Stimulated activated naive CD8-positive, alpha-beta T cell treated with anti-CD3 and anti-CD28 coated beads, Interleukin-15, amount 100 ng/mL, for 72 hours (primary cell): ENCODE measurements at places on chromosomes 2 and 18.

GRCh38 chr2:144259332-144259731 is 260.6 kb downstream of the ZEB2 start:
- DNase-seq, result no peak

GRCh38 chr2:184527058-184527457 is 71.3 kb upstream of the ZNF804A start:
- no peak for DNase-seq

- DNase-seq, result no peak
These were observed 113.0 kb upstream of the NEDD4L start for GRCh38 chr18:57931038-57931437.

DNA sequence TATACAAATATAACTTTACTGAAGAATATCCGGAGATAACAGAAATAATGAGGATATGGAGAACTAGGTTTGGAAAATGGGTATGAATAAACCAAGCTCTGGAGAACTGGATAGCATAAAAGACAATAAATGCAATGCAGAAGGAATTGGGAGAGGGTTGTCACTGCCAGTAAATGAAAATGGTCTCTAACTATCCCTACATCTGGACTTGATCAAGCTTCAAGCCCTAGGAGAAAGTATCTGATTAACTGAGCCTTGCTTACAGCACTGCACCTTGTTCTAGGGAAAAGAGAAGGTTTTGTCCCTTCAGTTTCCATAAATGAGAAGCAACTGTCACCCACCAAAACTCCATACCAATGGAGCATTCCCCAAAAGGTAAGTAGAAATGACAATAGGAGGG is 514.6 kb upstream of the ZEB2 start:
- no peak for DNase-seq

GRCh38 chr2:74695663-74696062 is 41.6 kb downstream of the SEMA4F start:
- no peak for DNase-seq

- no peak for DNase-seq
These were observed 80.0 kb downstream of the COPS8 start for GRCh38 chr2:237165405-237166276.

DNA sequence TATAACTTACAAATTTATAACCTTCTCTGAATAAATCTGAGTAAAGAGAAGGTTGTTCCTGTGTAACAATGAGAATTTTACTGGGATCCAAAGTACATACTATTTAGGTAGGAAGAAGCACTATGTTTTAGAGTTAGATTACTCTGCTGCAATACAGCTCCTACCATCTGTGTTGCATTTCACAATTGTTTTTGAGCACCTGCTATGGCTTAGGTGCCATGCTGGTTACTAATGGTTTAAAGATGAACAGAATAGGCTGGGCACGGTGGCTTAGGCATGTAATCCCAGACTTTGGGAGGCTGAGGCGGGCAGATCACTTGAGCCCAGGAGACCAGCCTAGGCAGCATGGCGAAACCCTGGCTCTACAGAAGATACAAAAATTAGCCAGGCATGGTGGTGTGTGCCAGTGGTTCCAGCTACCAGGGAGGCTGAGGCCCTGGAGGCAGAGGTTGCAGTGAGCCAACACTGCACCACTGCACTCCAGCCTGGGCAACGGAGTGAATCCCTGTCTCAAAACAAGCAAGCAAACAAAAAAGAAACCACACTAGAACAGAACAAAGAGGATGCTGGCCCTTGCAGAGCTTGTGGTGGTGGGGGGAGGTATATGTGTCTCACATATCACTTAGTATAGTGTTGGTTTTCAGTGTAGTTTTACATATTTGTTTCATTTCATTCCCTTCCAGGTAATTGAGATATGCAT is 56.7 kb downstream of the SPTBN1 start:
- no peak for DNase-seq

DNA sequence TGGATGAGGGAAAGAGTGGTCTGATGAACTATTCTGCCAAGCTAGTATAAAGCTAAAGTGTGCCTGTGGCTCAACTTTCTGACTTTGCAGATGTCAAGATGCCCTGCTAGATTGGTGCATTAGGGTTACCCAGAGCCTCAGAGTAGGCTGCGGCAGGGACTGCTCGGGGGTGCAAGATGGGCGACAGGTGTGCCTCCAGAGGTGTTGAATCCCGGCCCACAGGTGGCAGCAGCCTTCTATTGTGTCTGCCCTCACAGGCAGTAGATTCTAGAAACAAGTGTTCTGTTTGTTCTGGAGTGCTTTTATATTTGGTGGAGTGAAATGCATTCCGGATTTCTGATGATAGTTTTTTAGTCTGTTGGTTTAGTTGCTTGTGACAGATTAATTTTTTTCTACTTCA is 131.6 kb upstream of the IL1R2 start:
- no peak for DNase-seq

DNA sequence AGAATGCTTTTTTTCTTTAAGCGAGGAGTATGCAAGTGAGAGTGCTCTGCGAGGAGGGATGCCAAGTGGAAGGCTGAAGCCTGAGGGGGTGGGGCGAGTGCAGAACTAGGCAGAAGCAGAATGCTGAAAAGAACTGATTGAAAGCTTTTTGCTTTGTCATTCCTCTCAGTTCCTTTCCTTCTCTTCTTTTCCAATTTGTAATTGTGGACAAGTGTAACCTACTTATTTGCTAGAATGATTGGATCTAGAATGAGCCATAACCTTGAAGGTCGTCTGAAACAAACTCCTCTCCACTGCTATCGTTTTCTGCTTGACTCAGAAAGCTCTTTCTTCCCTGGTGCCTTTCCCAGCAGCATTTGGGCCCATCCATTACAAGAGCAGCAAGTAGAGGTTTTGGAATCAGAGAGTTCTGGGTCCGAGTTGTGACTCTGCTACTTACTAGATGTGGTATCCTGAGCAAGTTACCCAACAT is 115.3 kb downstream of the METTL8 start:
- DNase-seq, result no peak

DNA sequence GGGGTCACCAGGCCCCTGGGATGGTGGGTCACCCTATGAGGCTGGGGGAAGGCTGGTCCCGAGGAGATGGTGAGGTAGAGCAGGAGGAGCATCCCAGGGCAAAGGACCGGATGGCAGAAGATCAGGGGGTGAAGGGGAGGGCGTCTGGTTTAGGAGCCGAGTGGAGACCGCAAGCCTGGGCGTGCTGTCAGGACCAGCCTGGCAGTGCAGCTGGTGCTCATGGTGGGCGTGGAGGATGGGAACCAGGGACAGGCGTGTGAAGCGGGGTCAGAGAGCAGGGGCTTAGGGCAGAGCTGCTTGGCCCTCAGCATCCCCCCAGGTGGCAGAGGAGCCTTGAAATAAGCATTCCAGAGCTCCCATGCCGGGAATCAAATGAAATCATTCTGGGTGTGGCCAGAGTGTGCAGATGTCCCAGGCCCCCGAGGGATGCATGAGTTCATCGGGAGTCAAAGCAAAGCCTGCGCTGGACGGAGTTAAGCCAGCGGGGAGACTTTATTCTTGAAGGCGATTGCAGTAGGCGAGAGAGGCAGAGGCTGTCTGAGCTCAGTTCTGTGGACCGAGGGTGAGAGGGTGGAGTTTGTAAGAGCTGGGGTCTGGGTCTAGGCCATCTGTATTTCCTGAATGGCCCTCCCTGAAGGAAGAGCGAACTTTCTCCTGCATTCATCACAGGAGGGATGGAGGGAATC is 33.1 kb upstream of the MBP start:
- no peak for DNase-seq

DNA sequence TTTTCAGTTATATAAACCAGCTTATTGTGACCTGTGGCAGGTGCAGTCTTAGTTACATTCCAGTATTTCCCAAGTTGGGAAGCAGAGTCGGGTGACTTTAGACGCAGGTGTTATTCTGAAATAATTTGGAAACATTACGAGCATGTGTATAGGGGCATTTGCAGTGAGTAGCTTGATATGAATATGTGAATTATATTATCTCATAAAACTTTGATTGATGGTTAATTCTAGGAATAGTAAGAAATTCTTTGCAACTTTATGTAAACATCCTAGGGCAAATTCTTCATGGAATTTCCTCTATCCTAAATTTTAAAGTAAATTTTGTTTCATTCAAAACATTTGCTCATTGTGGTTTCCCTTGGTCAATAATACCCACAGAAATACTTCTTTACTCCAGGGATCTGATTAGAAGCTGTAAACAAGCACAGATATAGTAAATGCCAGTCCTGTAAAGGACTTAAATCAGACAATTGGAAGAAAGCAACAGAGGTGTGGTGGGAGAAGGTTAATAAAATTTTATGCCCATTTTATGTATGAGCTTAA is 580.6 kb upstream of the CDH2 start:
- DNase-seq, result no peak

DNA sequence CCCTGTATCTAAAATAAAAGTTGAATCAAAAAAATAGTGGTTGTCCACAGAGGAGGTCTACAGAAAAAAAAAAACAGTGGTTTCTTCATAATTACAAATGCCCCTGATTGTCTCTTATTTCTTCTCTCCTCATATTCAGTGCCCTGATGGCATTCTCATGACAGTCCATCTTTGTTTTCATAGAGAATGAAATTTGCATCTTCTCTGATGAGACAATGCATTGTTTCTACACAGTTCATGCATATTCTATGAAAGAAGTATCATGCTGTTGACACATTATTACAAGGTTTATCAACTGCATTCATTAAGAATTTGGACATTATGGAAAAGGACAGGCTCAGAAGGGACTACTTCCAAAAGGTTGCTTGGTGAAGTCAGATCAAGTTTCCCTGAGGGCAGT is 59.5 kb downstream of the LHCGR start:
- no peak for DNase-seq

- DNase-seq, result no peak
These were observed 31.2 kb downstream of the TTN start for GRCh38 chr2:178775975-178776374.

GRCh38 chr2:237727363-237727762 is 71.2 kb upstream of the RBM44 start:
- DNase-seq, result no peak

- no peak for DNase-seq
These were observed 811.6 kb downstream of the PLCL1 start for GRCh38 chr2:198615972-198616371.

DNA sequence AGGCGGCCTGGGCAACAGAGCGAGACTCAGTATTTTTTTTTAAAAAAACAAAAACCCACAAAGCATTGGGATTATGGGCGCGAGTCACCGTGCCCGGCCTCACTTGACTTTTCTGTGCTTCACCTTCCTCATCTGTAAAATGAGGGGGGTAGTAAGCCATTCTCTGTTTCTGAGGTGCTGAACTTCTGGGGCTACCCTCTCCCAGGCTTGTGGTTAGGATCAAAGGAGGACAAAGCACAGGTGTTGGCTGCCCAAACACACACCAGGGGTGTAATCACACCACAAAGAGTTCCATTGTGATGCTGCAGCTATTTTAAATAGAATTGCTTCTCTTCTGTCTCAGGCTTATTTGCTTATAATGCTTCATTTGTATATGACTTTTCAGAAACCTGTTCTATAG is 35.8 kb upstream of the INHBB start:
- no peak for DNase-seq

GRCh38 chr2:134288814-134289213 is 34.9 kb downstream of the MGAT5 start:
- DNase-seq, result no peak

- DNase-seq, result no peak
These were observed 4.7 kb upstream of the ITSN2 start for GRCh38 chr2:24365051-24365450.

GRCh38 chr2:182101263-182101662 is 115.6 kb downstream of the PPP1R1C start:
- DNase-seq, result no peak

DNA sequence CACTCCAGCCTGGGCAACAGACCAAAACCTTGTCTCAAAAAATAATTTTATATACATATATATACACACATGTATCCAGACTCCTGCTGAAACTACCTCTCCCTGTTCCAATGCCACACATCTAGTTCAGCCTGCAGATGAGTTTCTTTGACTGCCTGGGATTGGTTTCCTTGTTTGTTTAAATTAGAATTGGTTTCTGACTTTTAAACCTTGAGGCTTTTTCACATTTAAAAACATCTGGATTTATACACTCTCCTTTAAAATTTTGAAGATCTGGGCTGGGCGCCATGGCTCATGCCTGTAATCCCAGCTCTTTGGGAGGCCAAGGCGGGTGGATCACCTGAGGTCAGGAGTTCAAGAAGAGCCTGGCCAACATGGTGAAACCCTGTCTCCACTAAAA is 21.8 kb upstream of the CXCR1 start:
- no peak for DNase-seq

- DNase-seq, result no peak
These were observed 838.3 kb downstream of the SLC4A3 start for GRCh38 chr2:220465700-220466099.

GRCh38 chr2:129742415-129743180 is 236.9 kb upstream of the RAB6C start:
- no peak for DNase-seq

DNA sequence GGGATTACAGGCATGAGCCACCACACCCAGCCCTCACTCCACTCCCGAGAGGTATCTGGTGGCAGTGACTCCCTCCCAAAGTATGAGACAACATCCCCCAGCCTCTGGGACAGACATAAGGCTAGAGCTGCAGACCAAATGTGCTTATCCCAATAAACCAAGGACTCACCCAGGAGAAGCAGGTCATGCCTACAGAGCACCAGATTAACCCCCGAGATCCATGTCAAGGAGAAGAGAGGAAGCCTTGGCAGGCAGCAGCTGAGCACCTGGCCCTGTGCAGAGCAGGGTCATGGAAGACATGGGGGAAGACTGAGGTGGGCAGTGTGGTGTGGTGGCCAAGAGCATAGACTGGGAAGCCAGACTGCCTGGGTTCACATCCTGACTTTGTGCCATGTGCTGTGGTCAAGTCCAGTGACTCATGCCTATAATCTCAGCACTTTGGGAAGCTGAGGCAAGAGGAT is 7.2 kb downstream of the RAB11FIP5 start:
- DNase-seq, result no peak

DNA sequence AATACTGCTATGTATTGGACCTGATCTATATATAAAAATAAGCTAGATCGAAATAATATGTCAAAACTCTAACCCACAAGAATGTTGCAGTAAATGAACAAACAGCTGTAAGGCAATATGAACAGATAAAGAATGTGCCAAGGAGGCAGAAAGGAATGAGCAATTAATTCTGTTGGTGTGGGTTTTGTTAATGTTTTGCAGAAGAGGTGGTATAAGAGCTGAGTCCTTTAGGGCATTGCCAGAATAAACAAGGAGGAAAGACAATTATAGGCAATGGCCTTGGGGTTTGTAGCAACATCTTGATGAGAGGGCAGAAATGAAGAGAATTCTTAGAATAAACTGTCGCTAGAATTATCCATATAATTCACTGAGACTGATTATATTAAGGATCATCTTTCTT is 240.9 kb upstream of the GULP1 start:
- no peak for DNase-seq

GRCh38 chr2:121303531-121304263 is 18.7 kb upstream of the TFCP2L1 start:
- no peak for DNase-seq

- DNase-seq, result no peak
These were observed 4.8 kb upstream of the STARD7 start for GRCh38 chr2:96213379-96213778.

GRCh38 chr2:197369228-197369932 is 58.8 kb upstream of the ANKRD44 start:
- DNase-seq, result no peak

GRCh38 chr18:49742316-49743116 is 70.8 kb downstream of the ACAA2 start:
- DNase-seq, result no peak
